Kasumi-1 (cell line): ENCODE measurements at places on chromosomes 12 and 14.

- DNase-seq = peak; percentile 6
These were observed 466.9 kb downstream of the FUT8 start for GRCh38 chr14:65879248-65880009.

GRCh38 chr12:90974286-90974685 is 19.3 kb upstream of the CCER1 start:
- no peak for DNase-seq

DNA sequence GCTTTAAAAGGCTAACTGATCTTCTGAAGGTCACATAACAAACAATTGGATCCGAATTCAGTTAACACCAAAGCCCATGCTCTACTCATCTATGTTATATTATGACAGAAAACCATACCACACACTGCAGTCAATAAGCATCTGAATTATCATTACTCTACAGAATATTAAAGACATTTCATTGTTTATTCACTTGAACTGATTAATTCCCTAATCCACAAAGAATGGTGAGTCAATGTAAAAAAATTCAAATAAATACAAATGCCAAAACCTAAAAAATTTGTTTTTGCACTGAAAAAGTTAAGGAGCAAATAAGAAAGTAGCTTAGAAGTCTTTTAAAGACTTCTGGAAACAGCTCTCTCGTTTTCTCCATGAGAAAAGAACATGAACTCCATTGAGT is 13.7 kb downstream of the NID2 start:
- no peak for DNase-seq

DNA sequence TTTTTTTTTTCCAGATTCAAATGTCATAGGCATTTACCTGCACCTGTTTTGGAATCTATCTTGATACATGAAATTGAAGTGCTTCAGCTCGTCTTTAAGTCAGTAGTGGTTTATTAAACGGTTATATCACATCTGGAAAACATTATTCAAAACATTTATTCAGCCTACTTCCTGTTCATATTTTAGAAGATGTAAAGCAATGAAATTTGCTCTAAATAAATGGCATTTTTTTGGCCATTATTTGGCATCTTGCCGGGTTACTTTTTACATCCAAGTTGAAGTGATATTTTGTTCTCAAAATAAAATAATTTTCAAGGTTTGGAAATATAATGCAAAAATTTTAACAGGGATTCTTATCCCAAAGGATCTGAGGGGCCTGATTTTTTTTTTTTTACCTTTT is 103.1 kb downstream of the EML1 start:
- DNase-seq = no peak

- no peak for DNase-seq
These were observed 92.7 kb upstream of the DCD start for GRCh38 chr12:54740882-54741281.

DNA sequence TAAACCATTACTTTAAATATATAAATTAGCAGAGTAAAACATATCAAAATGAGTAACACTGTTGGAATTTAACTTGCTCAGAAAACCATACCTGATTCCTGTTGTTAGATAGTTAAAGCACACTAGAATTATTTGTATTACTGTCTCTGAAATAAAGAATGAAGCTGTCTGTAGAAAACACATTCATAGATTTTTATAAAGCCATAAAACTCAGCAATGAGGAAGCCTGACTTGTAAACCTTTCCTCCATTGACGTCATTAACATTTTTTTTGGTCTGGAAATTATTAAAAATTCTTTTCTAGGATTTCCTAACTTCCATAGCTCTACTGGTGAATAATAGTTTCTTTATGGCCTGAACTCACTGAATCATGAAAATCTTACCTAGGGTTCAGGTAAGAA is 147.6 kb downstream of the BRMS1L start:
- DNase-seq = no peak

GRCh38 chr12:66430106-66430505 is 127.8 kb downstream of the HELB start:
- DNase-seq = no peak

- DNase-seq = no peak
These were observed 817 bp downstream of the STXBP6 start for GRCh38 chr14:25049093-25049567.

DNA sequence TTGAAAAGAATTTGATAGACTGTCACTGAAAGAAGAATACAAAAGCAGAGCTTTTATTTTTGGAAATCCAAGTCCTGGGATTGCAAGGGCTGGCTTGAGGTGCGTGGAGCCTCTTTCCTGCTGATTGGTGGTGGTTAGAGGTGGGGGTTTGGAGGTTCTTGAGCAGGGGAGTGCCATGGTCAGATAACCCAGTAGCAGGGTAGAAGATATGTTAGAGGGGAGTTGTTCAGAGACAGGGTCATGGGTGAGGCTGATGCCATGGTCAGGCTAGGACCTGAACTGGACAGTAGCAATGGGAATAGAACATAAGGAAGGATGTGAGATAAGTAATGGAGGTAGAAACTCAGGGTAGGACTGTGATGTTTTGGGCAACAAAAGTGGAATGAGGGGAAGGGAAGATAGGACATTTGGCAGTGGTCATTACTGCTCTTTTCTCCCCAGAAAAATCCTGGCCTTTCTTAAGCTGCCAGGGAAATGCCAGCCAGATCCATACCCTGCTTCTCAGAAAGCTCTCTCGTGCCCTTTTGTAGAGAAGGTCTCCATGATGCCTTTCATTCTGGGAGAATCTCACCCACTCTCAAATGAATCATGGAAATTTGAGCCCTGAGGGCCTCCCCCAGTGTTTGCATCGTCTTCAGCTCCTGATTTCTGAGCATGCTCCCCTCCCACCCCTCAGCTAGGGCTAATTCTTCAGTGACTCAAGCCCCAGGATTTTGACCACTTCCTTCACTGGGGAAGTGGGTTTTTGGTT is 9.5 kb downstream of the EMP1 start:
- DNase-seq = peak; percentile 7

DNA sequence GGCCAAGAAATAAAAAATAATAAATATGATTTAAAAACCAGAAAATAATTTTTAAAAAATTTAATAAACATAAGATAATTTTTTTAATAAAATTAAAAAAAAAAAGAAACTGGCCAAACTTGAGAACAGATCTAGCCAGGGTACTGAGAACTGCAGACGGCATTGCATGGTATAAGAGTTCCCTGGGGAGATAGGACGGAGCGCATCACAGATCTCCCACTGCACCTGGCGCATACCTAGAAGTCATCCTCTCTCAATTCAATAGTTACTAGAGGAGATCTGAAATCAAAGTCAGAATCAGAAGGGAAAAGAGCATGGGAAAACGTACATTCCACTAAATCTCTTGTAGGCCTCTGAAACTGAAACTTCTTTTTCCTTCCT is 58.9 kb upstream of the BCL2L14 start:
- no peak for DNase-seq

- no peak for DNase-seq
These were observed 47.7 kb upstream of the CDKN3 start for GRCh38 chr14:54348923-54349620.

- peak; percentile 85 for DNase-seq
These were observed at the start of gene FOS for GRCh38 chr14:75278422-75279152. Gene FOS, plus strand, starts transcription at chr14:75278828. Its CDS starts 155 bp downstream, at chr14:75278983.

GRCh38 chr12:64323006-64323405 is 67.6 kb downstream of the C12orf56 start:
- DNase-seq = no peak

DNA sequence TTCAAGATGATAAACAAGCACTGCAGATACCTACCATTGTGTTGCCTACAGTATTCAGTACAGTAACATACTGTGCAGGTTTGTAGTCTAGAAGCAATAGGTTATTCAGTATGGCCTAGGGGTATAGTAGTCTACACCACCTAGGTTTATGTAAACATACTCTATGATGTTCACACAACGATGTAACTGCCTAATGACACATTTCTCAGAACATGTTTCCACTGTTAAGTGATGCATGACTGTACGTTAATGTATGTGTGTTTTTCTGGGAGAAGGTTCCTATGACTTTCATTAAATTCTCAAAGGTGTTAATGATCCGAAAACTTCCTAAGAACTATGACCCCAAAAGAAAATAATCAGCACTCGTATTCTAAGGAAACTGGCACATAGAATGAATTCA is 20.9 kb upstream of the CALM1 start:
- DNase-seq = no peak

GRCh38 chr12:107593713-107594381 is 91.8 kb upstream of the PWP1 start:
- DNase-seq = no peak

DNA sequence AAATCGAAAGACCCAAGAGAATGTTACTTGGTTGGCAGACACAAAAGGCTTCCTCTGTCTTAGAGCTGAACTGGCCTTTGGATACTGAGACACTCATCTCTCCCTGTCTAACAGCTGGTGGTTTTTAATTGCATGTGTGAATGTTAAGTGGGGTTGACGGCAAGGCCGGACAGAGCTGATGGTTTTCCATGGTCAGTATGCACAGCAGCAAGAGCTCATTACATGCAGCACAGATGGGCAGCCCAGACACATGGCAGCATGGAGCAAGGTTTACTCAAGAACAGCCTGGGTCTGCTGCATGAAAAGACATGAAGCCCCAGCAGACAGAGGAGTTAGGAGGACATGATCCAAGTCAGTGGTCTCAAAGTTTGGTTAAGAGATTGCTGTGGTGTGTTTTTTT is 27.8 kb upstream of the CACNA2D4 start:
- no peak for DNase-seq

DNA sequence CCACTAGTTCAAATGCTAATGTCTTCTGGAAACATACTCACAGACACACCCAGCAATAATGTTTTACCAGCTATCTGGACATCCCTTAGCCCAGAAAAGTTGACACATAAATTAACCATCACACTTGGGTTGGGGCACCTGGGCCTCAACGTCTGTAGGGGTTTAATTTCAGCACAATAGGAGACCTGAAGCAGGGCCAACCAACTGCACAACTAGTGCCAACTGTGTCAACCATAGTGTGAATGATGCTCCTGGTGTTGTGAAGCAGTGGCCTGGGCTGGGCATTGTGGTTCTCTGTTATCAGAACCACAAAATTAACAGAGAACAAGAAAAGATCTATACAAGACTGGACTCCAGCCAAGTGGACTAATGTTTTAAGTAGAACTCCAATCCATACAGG is 106.7 kb upstream of the PPM1H start:
- DNase-seq = no peak

GRCh38 chr14:103267226-103267910 is 66.7 kb upstream of the EIF5 start:
- DNase-seq = no peak

DNA sequence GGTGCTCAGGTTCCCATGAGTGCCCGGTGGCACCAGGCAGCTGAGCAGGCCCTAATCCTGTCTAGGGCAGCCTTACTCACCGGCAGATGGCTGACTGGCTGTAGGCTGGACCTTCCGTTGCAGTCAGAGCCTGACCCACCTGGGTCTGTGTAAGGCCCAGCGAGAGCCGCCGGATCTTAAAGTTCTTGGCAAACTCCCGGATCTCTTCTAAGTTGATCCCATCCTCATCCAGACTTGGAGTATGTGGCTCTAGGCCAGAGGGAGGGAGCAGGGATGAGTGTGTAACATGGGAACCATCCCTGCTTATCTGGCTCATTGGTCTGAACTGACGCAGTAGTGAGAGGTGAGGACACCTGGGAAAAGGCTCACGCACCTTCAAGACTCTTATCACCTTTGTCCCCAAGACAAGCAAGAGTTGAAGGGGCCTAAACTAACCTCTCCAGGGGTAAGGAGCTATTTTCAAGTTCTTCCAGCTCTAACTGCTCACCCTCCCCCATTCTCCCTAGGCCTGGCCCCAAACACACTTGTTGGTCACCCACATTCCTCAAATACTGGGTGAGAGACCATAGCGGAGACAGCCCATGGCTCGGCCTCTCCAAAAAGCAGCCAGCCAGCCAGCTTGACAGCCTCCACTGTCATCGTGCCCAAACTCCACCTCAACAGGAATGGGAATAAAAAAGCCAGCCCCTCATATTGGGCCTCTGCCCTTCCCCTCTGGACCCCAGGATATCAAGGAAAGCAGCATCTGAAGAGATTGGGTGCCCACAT is 18.8 kb upstream of the TFCP2 start:
- DNase-seq = no peak

DNA sequence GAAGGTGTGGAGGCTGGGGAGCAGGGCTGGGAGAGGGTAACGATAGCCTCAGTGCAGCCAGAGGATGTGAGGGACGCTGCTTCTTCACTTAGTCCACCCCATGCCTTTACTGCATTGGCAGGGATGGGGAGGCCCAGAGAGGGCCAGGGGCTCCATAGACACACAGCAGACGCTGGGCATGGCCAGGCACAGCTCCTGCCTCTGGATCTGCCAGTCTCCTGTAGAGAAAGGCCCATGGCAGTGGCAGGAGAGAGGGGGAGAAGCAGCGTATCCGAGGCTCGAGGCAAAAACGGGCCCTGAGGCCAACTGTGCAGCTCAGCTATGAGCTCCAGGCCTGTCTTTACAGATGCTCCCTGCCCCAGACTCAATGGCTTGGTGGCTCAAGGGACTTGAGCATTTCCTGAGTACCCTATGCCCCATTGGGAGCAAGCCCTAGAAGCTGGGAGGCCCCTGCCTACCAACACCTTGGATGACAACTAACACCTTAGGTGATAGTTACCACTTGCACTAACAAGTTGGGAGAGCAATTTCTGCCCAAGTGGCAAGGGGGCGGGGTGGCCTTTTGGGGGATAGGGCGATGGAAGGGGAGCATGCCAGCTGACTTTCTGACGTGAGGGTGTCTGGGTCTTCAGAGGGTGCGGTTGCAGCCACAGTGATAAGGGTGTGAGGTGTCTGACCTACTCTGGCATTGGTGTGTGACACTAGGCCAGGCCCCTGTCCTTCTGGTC is 5.0 kb upstream of the LBHD2 start:
- DNase-seq = no peak

- DNase-seq = no peak
These were observed 31.0 kb upstream of the CCND2 start for GRCh38 chr12:4242595-4242994.

DNA sequence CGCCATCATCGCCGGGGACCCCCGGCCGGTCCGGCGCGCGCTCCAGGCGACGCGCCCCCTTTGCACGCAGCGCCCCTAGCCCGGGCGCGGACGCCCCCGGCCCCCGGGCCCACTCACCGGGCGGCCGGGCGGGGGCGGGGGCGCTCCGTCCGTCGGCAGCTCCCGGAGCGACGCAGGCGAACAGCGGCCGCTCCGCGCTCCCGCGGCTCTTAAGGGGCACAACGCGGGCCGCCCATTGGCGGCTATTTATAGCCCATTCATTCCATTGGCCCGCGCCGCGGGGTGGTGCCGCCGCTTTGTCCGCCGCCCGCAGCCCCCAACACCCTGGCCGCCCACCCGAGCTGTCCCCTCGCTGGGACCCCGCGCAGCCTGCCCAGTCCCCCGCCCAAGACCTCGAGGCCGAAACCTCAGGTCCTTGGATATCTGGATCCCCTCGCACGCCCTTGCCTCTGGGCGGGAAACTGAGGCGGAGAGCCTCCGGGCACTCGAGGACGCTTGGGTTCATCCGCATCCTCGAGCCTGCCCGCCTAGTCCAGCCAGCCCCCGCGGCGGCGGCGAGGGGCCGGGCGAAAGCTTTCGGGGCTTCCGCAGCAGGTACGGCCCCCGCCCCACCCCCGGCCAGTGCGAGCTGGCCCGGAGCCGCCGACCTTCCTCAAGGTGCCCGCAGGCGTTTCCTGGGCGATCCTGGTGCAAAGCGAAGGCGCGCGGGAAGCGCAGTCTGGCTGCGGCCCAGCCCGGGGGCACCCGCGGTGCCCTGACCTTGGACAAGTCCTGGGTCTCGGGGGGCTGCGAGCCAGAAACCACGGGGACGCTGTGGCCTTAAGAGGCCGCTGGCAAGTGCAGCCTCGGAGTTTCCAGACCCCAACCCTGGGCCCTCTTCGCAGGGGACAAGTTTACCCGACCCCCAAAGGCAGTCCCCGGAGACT is at the start of gene CKB:
CKB (minus strand) TSS at position 182 of the 926 bp plus-strand sequence. CDS start 337 bp downstream, outside the sequence.
- DNase-seq = peak; percentile 61
